ENCODE measurements at places on chromosomes 1 and 21.

DNA sequence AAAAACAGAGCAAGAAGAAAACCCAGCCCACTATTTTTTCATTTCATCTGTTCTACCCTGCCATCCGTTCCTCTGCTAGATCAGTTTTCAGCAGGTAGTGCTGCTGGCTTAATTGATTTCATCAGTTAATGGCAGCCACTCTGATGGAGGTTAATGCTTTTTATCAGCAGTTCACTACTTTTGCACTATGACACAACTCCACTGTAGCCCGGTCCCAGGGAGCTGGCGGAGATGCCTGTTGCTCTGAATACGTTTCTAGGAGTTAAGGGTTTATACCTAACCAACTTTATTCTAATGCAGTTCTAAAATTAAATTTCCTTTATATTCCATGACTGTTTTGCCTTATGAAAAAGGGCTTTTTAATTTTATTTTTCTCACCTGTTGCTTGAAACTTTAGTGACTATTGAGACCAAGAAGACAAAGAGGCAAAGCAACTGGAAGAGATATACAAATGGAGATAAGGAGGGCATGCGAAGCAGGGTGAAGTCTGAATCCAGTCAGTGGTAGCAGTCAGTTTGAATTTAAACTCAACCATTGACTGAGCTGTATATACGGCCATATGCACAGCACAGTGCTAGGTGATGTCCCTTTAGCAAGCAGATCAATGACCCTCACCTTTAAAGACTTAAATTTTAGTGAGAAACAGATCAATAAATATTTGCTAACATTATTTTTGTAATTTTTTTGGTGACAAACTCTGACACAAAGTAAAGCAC lies 477.9 kb downstream of the LMO4 start:
- DNase-seq, result no peak

DNA sequence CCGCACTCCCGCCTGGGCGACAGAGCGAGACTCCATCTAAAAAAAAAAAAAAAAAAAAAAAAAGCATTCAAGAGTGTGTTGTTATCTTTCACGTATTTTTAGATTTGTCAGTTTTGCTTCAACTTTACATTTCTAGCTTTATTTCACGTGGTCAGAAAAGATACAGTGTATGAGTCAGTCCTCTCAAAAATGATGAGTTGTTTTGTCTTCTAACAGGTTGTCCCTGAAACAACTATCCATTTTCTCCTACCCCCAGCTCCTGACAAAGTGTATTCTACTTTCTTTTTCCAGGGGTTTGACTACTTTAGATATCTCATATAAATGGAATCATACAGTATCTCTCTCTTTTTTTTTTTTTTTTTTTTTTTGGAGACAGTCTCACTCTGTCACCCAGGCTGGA lies 5.5 kb upstream of the ZNF695 start:
- DNase-seq, result no peak

DNA sequence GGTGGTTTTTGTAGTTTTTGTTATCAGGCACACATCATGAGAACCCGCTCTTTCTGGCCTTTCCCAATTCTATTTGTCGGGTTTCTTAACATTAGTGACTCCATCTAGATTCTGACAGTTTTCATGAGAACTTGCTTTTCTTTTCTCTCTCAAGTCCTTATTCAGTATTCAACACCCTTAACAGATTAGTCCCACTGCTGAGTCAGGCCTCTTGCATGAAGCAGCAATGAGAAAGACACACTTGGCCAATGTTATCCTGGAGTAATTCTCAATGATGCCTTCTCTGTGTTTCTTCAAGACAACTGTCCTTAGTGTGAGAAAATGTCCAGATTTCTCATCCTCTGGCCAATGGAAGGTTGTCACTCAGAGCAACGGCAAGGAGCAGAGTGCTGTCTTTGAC lies 11.3 kb downstream of the FMO2 start:
- DNase-seq, result no peak

DNA sequence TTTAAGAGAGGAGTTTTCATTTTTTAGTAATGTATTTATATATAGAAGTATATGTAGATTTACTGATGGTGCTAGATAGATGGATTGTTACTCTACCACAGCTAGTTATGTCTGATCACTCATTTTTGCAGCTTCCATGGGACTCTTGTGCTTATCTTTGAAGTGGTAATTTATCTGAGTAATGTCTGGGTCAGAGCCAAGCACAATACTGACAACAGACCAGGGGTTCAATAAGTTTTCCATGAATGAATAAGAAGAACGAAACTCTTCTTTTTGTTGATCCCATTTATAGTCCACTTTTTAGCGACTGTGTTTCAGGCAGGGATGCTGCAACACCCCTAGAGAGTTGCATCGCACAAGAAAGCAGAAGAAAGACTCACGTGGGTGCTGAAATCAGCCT lies 935.2 kb downstream of the PLA2G4A start:
- no peak for DNase-seq

- DNase-seq, result no peak
Measured at GRCh38 chr1:185864889-185865517, 130.8 kb downstream of the HMCN1 start.

DNA sequence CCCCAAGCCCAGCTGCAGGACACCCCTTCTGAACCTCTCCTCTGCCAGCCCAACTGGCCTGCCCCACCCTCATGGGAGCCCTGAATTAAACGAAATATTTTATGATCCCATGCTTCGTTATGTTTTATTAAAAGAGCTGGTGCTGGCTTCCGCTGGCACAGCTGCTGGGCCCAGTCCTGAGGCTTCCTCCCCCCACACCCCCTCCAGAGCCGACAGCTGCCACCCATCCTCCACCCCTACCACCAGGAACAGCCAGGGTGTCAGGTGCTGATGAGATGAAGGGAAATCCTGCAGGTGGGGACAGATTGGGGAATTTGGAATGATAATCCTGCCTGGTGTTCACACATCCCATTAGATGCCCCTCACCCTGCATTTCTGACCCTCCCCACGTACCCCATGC lies 19.0 kb downstream of the IGSF21 start:
- no peak for DNase-seq

DNA sequence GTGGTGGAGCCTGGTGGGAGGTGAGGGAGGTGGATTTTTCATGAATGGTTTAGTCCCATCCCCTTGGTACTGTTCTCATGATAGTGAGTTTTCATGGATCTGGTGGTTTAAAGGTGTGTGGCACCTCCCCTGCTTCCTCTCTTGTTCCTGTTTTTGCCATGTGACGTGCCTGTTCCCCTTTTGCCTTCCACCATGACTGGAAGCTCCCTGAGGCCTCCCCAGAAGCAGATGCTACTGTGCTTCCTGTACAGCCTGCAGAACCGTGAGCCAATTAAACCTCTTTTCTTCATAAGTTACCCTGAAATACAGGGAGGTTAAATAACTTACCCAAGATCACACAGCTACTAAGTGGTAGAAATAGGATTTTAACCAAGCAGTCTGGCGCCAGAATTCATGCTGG lies 4.3 kb upstream of the HEYL start:
- DNase-seq, result no peak

- no peak for DNase-seq
Measured at GRCh38 chr21:14900058-14900457, 164.7 kb downstream of the NRIP1 start.

- no peak for DNase-seq
Measured at GRCh38 chr1:89547563-89548116, 23.0 kb downstream of the LRRC8B start.

DNA sequence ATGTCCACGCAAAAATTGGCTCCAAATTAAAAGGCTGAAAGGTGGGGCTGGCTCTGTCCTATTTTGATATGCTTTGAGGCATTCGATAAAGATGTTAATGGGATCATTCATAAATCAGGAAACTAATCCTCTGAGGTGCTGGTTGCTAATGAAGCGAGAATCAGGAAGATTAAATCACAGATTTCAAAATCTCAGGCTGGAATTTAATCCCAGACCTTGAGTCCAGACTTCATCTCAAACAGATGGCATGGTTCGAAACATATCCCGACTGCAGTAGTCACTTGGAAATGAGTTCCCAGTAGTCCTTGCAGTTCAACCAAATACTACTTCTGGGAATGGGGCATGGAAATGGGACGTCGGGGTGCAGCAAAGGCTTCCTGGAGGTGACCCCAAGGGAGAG lies 4.5 kb upstream of the KLF17 start:
- no peak for DNase-seq

DNA sequence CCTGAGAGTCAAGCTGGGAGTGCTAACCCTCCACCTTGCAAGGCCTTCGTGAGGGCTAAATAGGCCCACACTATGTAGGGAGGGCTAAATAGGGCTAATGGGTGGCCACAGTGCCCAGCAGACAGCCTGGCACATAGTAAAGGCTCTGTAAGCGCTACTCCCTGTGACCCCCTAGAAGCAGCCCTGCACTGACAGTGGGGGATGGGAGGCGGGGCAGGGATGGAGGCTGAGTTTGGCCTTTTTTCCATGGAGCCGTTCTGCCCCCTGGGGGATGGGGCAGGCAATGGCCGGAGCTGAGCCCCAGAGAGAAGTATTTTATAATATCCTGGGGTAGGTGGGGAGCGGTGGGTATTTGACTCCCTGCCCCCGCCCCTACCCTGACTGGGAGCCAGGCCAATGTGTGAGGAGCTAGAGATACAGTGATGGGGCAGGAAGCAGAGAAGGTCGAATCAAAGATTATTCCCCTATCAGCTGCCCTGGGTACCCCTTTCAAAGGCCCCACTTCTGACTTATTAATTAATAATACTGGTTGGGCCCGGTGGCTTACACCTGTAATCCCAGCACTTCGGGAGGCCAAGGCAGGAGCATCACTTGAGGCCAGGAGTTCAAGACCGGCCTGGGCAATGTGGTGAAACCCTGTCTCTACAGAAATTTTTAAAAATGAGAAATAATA lies 42.3 kb downstream of the LACTBL1 start:
- peak; percentile 61 for DNase-seq

DNA sequence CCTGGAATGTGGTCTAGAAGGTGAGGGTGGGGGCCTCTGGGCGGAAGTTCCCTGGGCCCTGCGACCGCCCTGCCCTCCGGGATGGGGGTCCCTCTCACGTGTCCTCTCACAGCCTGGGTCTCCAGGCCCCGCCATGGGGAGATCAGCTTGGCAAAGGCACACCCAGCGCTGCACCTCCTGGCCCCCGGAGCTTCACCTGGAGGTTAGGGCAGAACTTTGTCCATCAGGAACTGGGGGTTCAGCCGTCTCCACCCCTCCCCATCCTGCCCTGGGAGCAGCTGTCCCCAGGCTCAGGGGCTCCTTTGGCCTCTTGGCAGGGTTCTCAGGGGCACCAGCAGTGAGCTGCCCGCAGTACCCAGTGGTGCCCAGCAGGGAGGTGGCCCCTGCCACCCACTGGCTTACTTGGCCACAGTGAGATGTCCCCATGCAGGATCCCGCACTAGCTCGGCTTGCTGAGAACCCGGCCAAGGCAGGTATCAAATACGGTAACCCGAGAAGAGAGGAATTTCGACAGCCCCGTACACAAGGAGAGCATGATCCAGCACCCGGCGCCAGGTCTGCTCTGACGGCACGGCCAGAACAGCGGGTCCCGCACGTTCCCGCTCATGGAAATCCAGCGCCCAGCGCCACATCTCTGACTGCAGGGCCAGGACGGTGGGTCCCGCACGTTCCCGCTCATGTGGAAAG lies 36.7 kb downstream of the RRP1 start:
- no peak for DNase-seq

DNA sequence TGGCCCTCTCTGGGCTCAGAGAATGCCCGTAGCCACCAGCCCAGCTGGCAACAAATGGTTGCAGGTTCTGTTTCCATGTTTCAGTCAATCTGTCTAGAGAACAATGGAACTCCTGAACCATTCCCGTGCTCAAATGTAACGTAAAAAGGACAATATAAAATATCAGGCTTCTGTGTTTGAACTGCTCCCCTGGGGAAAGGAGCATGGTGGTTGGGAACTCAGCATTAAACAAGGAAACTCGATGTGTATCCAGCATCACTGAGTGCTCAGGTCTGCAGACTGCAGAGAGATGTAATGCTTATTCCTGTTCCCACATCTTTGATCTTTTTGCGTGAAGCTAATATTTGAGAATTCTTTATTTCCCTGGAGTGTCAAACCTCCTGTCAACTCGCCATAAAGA lies 326.5 kb downstream of the KIF26B start:
- no peak for DNase-seq

DNA sequence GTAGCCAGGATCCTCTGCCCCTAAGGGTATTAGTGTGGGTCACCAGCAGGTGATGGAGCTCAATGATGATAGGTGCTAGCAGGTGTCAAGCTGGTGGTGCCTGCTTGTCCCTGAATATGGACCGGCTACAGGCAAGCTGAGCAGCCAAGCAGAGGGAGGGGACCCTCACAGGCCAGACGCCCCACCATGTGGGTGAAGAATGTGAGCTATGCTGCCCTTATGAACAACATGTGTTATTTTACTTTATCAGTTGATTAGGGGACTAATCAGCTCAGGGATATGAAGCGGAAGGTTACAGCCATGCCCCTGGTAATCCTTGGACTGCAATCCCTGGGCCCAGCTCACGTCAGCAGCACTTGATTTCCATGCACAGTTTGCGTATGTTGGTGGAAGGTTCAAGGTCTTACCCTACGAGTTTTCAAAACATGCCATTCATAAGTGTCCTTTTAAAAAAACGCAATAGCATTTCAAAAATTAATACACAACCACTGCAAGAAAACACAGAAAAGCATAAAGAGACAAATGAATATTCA lies 106.0 kb downstream of the CDC7 start:
- DNase-seq, result no peak

GRCh38 chr1:116501125-116501869 lies 69.5 kb downstream of the CD58 start:
- no peak for DNase-seq

DNA sequence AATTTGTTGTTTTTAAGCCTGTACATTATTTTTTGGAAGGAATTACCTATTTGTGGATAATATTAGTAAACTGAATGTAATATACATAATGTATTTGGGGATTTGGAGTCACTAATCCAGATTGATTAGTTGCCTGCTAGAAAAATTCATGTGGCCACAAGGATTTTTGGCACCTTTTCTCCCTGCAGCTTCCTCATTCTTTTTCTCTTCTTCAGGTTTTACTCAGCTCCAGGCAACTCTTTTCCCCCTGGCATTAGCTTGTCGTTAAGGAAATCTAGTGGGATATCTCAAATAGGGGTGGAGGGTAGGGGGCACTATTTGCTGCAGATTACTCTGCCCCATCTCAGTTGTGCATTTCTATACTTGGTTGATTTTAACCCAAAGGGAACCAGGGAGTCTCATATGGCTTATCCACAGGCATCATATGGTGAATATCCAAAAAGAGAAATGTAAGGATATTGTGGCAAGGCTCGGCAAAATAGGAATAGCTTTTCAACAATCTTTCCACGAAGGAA lies 203.1 kb downstream of the NFIA start:
- no peak for DNase-seq

DNA sequence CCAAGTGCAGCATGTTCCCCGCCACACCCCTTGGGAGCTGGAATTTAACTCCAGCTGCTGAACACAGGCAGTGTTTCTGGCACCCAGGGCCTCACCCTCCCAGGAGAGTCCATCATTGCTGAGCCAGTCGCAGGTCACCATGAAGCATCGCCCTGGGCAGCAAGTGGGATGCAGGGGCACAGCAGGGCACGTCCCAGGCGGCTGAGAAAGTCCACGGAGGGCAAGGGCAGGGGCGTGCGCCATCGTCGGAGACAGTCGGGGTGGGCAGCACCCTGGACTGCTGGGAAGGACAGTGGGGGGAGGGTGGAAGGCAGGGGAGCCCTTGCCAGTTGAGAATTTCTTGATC lies 69.2 kb upstream of the PDE9A start:
- no peak for DNase-seq

- no peak for DNase-seq
Measured at GRCh38 chr1:180997843-180998504, 24.7 kb downstream of the STX6 start.

All from inflammatory macrophage treated with lipopolysaccharide for 1 hour (primary cell).